Left kidney (tissue), 8 donors: ENCODE measurements at places on chromosomes 16 and 17. TPM values are rescaled to one million over a fixed set of nuclear protein-coding genes. Genes with fewer than 3 reads are reported as not detected.

DNA sequence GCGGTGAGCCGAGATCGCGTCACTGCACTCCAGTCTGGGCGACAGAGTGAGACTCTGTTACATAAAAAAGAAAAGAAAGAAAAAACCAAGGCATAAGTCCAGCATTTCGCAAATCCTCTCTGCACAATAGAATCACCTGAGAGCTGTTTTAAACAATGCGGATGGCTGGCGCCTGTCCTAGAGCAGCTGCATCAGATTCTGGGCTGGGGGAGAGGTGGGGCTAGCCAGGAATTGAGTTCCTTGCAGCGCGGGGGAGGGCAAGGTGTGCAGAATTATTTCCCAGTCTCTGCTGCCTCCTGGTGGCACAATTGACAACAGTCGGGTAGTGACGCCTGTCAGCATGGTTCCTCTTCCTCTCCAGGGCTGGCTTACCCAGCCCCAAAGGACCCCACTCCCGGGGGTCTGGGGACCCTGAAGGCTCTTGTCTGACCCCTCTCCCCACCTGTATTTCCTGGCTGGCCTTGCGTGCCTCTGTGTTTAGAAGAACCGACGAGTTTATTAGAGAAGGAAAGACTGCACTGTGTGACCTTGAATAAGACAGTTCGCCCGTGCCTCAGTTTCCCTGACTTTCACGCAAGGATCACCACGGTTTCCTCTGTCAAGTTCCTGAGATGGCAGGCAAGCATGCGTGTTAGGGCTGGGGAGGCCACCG, 41.1 kb upstream of the PLCG2 start:
- peak; percentile 86 for DNase-seq

- DNase-seq = peak; percentile 57
Measured at GRCh38 chr16:67661101-67661761, 471 bp downstream of the PARD6A start.

- DNase-seq = no peak
Measured at GRCh38 chr16:88455610-88456355, 2.7 kb downstream of the ZFPM1 start.

DNA sequence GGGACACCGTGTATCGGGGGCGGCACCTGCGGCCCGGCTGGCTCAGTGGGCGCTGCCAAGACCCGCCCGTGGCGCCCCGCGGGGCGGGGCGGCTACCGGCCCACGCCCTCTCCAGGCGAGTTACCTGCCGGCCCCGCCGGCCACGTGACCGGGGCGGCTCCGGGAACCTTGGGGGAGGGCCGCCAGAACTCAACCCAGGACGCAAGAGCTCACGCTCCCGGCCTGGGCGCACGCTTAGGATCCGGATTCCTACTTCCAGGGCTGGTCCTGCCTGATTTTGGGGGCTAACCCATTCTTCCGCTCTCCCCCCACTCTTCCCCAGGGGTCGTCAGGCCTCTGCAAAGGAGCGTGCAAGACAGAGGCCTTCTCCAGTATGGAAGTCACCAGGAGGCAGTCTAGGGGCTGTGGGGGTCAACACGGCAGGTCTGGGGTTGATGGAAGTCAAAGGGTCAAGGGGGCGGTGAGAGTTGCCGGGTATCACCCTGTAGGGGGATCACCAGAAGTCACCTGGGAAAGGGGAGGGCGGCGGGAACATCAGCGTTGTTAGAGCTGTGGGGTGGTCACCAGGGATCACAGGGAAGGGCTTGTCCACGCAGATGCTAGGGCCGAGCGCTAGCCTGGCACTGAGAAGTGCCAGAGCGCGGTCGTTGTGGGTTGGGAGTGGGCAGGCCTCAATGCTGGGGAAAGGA, 354 bp upstream of the ESRP2 start:
- peak; percentile 38 for DNase-seq

DNA sequence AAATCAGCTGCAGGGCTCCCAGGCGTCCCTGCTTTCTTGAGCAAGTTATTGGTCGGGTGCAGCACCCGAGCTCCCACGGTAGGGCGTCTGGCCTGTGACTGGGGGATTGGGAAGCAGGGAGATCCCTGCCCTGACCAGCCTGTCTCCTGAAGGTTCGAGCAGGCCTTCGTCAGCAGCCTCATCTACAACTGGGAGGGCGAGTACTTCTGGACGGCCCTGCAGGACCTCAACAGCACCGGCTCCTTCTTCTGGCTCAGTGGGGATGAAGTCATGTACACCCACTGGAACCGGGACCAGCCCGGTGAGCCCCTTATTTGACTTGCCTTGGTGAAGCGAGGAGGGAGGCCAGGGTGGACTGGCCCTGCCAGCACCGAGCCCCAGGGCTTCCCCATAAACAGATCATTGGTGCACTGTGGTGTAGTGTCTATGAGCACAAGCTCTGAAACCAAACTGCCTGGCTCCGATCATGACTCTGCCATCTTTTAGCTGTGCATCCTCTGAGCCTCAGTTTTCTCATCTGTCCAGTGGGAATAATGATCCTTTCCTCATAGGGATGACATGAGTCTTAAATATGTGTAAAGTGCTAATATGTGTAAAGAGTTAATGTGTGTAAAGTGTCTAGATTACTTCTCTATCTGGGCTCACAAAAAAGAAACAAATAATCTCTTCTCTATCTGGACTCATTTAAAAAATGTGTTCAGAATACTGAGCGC, 48.9 kb downstream of the MRC2 start:
- DNase-seq = no peak

- no peak for DNase-seq
Measured at GRCh38 chr17:6165806-6166205, 95.6 kb downstream of the WSCD1 start.

GRCh38 chr16:10581507-10581906, 1.1 kb upstream of the EMP2 start:
- DNase-seq = no peak

DNA sequence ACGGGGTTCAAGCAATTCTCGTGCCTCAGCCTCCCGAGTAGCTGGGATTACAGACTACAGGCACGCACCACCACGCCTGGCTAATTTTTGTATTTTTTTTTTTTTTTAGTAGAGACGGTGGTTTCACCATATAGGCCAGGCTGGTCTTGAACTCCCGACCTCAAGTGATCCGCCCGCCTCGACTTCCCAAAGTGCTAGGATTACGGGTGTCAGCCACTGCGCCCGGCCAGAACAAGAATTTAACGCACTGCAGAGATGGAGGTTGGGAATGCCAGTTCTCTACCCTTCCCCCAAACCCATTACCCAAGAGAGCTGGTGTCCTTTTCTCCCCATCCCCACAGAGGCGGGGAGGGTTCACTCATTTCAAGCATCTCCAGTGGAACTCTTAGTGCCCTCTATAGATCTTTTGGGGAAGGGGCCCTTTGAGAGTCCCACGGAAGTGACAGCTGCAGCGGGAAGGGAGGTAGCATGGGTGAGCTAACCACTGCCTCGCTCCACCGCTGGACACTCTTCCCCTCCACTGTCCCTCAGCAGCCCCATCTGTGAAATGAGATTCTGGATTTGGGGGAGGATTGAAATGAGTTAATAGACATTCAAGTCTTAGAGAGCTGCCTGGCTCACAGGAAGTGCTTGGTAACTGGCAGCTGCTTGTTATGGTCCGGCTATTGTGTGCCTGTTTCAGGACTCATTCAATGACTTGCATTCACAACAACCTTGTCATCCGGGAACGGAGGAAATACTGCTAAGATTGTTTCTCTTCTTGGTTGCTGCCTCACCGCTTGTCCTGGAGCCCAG, 3.5 kb upstream of the UBALD2 start:
- DNase-seq = no peak

- peak; percentile 87 for DNase-seq
Measured at GRCh38 chr16:68800257-68800875, 43.0 kb upstream of the TANGO6 start.

DNA sequence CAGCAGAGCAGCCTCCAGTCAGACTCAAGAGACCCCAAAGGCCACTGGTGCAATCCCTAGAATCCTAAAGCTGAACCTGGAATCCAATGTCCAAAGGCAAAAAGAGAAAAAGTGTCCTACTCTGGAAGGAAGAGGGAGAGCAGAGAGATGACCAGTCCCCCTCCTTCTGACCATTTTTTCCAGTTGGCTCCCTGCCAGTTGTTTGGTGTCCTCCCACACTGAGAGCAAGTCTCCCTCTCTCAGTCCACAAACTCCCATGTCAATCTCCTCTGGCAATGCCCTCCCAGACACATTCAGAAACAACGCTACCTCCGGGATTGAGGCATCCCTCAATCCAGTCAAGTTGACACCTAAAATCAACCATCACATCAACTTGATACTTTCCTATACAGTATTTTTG, 4.3 kb upstream of the CLEC19A start:
- peak; percentile 42 for DNase-seq

- DNase-seq = no peak
Measured at GRCh38 chr17:66115246-66115645, 76.7 kb downstream of the CEP112 start.

GRCh38 chr17:57422574-57423164, 166.3 kb downstream of the MSI2 start:
- DNase-seq = no peak

GRCh38 chr17:69625474-69625873, 211.0 kb downstream of the MAP2K6 start:
- DNase-seq = no peak

DNA sequence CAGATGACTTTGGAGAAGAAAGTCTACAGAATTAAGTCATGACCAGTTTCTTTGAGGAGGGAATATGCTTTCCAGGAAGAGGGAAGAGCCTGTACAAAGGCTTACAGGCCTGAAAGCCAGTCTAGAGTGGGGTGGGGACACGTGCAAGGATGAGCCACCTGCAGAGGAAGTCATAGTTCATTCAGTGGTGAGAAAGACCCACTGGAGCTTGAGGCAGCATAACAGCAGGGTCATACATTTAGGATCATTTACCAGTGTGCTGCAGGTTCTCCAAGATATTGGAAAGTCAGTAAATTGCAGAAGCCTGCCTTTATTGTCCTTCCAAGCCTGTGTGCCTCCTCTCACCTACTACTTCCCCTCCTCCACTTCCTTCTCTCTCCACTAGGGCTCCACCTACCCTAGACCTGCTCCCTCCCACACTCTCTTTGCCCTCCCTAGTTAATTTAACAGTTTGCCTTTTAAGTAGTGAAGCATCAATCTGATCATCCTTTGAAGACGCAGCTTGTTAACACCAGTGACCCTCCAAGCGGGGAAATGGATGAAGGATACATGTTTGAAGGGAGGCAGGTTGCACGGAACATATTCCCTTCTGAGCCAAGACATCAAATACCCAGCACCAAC, 40.2 kb downstream of the CDRT15 start:
- no peak for DNase-seq

DNA sequence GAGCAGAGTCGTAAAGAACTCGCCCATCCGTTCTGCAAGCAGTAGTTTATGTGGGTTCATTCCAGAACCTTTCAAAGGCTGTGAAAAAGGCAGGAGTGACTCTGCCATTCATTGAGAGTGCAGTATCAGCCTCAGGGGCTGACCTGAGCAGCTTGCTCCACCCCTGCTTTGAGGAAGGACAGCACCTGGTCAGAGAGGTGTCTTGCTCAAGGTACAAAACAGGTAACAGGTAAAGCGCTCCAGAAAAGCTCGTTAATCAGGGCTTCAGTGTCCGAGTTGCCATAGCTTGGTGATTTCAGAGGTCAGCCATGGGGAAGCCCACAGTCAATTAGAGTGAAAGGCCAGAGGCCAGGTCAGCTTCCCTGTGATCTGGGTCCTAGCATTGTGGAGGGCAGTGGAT, 251.1 kb downstream of the ABCC12 start:
- DNase-seq = no peak

DNA sequence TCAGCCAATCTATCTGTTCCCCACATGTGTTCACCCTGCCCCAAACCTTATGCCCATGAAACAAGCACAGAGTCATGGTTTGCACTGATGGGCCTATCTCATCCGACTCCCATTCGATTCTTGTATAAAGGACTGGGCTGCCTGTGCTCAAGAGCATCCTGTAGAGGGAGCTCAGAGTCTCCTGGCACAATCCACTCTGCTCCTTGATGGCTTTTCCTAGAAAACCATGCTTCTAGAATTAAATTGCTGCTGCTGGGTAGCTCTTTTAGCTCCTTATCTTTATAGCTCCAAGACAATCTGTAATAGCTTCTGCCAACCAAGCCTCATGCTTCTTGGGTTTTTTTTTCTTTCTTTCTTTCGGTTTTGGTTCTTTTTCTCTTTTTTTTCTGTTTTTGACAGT, 9.7 kb downstream of the ZNF19 start:
- DNase-seq = no peak

DNA sequence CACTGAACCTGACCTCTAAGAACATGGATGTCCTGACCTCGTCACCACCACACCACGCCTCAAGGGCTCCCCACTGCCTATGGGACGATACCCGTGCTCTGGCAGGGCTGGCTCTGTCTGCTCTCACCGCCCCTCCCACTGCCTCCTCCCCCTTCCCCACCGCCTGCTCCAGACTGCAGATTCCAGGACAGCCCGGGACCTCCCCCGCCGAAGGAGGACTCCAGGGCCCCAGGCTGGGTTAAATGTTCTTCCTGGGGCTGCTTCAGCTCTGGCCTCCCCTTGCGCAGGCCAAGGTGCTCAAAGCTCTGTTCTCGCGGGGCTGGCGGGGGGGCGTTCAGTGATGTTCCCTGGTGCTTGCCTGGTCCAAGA, 3.1 kb downstream of the NPW start:
- DNase-seq = peak; percentile 53

GRCh38 chr16:31006589-31006988, 3.8 kb downstream of the STX1B start:
- no peak for DNase-seq

- DNase-seq = no peak
Measured at GRCh38 chr16:75111514-75111940, 5.1 kb downstream of the LDHD start.

- peak; percentile 89 for DNase-seq
Measured at GRCh38 chr16:57372372-57373116, at the start of gene CX3CL1. Gene CX3CL1, plus strand, starts transcription at chr16:57372490. Its CDS starts 79 bp downstream, at chr16:57372569.

GRCh38 chr17:49995055-49995738, at the start of gene DLX3:
Gene DLX3, minus strand, starts transcription at chr17:49995224. Its CDS starts 226 bp downstream, at chr17:49994998.
- peak; percentile 77 for DNase-seq

DNA sequence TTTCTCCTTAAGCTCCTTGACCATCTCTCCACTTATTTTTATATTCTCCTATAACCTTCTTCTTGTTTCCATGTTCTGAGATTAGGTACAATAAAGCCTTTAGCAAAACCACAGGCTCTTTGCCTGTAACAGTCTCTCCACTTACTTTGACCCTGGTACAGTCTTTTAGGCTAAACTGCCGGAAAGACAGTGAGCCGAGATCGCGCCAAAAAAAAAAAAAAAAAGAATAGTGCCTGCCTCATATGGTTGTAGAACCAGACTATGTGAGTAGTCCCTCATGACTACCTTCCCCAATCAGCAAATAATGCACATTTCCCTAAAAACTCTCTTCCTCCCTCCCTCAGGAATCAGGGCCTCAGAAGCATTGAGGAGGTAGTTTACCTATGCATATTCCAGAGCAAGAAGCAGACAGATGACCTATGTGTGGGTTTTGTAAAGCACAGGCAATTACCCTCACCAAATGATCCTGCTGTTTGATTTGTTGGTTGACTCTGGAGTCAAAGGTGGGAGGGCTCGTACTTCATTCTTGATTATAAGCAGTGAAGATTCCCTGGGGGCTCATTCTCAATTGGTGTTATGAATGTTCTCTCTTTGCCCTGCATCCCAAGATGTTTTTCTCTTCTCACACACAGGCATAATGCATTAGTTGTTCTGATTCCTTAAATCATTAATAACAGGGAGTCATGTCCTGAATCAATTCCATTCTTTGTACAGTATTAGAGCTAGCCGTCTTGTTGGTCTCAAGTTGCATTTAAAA, 8.9 kb upstream of the NME1 start:
- no peak for DNase-seq

The NOG gene
- 1.1 TPM for polyA plus RNA-seq

The ZG16 gene
- 0.08 TPM for polyA plus RNA-seq

The ALDH3A2 gene
- polyA plus RNA-seq = 118 TPM

The GOSR1 gene
- polyA plus RNA-seq = 64.8 TPM

The KRT32 gene
- not detected for polyA plus RNA-seq

The NEUROD2 gene
- 0.08 TPM for polyA plus RNA-seq

The UBALD2 gene
- polyA plus RNA-seq = 23.1 TPM

The WWP2 gene
- polyA plus RNA-seq = 46.2 TPM

The KRTAP4-1 gene
- polyA plus RNA-seq = not detected

The KLHDC4 gene
- polyA plus RNA-seq = 48.0 TPM

The PRR15L gene
- 17.7 TPM for polyA plus RNA-seq

The SOX9 gene
- polyA plus RNA-seq = 17.8 TPM
